ENCODE measurements at places on chromosomes 5 and 9. TPM values are rescaled to one million over a fixed set of nuclear protein-coding genes. Genes with fewer than 3 reads are reported as not detected.

DNA sequence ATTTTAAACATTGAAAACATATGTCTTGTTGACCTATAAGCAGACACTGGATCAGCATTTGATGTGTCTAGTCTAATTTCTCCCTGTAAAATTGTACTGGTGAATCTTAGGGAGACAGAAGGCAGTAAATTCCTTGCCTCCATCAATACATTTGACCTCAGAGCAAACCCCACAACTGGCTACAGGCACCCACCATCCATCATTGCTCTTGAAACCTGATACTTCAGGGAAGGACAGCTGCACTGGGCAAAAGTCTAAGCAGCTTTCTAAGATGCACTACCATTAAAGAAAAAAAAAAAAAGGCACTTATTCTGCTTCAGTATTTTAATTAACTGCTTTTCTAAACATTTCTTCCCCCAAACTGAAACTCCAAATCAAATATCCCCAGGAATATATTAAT lies 1051.3 kb upstream of the DMAC1 start:
- DNase-seq = no peak

DNA sequence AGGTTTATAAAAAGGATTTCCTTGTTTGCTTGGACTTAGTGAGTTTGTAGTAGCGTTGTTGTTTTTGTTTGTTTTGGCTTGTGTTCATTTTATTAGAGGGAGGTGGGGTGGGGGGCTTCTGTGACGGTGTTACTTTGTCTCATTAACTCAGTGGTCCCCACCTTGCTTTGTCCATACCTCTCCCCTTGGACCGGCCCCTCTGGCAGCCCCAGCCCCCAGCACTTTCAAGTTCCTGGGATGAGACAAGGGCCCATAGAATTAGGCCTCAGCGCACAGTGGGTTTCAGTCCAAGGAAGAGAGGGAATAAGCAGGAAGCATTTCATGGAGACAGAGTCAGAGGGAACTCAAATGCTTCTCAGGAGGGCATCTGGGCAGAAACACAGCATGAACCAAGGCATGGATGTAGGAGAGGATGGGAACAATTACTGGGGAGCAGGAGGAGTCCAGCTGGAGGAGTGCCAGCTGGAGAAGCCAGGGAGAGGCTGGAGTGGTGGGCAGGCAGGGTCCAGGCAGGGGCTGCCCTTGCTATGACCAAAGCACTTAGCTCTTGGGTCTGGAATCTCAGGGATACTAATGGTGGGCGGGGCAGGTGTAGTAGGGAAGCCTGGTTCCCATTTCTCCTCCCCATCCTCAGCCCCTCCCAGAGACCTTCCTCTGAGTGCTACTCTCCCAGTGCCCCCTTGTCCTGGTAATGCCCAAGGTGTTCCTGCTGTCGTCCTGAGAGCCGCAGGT lies 23.5 kb upstream of the ENHO start:
- DNase-seq = no peak

GRCh38 chr9:113186137-113186755 lies 34.8 kb downstream of the FKBP15 start:
- DNase-seq = no peak

The PCDHB6 gene
- 9.0 TPM for total RNA-seq

The C5orf22 gene
- total RNA-seq = 28.5 TPM

- DNase-seq = no peak
These were observed 191.4 kb downstream of the MAN2A1 start for GRCh38 chr5:109880907-109881685.

- no peak for DNase-seq
These were observed 46.8 kb upstream of the IER5L start for GRCh38 chr9:129224618-129225489.

DNA sequence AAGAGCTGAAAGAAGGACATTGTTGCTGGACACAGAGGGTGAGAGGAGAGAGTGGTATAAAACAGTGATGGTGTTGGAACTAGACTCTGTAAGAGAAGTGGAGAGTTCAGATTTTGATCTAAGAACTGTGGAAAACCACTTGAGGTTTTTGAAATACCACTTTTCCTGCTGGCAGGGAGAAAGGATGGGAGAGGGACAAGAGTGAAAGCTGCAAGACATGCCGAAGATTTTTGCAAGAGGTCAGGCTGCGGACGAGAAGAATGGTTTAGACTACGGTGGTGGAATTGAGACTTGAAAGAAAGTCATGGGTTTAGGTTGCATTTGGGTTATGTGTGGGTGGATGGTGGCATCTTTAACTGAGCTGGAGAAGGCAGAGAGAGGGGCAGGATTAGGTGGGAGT lies 202.2 kb upstream of the RPS23 start:
- DNase-seq = no peak

- DNase-seq = no peak
These were observed 291.9 kb downstream of the ASTN2 start for GRCh38 chr9:117122953-117123352.

DNA sequence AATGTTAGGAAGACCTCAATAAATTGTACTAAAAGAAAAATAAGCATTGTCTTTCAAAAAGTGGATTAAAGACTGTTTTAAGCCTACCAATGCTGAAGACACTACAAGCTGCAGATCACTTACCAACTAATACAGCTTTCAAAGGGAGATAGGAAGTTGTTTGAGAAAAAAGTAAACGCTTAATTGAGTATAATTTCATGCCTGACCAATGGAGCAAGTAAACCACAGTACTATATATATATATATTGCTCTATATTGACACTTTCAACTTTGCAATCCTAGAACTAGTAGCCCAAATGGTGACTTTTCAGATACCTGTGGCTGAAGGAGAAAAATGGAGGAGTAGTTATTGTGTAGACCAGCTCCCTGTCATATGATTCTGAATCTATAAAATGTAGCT lies 85.7 kb downstream of the FREM1 start:
- DNase-seq = no peak
